Type B pancreatic cell (in vitro differentiated cells): ENCODE measurements at places on chromosomes 7 and 10.

- DNase-seq = no peak
These were observed 12.0 kb upstream of the GLCCI1 start for GRCh38 chr7:7956531-7957128.

DNA sequence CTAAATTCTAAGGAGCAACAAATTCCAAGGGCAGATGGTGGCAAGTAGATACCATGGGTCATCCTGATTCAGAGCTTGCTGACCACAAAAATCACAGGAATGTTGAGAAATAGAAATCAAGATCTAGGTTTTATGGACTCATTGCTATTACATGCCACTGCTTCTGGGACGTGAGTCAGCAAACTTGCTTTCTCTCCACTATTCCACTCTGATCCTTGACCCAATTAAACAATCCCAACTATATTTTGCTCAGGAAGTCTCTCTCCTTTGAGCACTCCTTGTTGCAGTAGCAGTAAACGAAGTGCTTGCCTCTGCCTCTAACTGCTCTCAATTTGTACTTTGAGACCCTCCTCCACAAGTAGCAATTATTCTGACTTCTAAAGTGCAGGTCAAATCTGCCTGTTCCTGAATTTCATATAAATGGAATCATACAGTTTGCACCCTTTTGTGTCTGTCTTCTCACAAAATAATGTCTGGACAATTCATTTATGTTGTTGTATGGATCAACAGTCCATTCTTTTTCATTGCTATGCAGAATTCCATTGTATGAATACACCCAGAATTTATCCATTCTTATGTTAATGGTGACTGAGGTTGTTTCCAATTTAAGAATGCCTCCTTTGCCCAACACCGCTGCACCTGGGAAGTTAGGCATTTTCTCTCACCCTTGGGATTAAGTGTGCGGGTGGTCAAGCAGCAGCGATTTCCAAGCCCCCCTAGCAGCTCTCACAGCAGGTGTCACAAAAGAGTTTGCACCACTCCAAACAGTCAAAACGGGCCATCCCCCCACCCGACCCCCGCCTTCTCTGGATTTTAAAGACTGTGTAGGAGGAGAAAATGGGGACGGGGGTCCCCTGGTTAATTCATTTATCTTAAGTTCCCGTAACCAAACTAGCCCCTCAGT, 35.9 kb downstream of the ACSM6 start:
- no peak for DNase-seq

DNA sequence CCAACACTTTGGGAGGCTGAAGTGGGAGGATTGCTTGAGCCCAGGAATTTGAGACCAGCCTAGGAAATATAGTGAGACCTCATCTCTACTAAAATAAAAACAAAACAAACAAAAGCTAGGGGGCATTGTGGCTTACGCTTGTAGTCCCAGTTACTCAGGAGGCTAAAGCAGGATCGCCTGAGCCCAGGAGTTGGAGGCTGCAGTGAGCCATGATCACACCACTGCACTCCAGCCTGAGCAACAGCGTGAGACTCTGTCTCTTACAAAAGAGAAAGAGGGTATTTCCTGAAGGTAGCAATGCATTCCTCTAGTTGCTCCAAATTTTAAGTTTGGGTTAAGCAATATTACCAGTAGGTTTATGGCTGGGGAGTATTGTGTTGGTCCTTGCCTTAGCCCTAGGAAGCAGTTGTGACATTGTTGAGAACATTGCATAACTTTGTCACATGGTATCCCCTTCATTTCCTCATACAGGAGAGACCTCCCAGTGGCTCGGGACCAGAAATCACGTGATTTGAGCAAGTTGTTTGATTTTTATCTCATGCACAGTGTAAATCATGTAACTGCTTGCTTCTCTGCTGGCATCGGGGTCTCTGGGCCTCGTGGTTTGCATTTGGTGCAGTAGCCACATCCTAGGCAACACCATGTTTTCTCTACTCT, 23.3 kb upstream of the SMARCD3 start:
- no peak for DNase-seq

GRCh38 chr7:4472728-4473127, 209.4 kb upstream of the FOXK1 start:
- no peak for DNase-seq

- no peak for DNase-seq
These were observed 984.9 kb upstream of the AUTS2 start for GRCh38 chr7:68613405-68613804.

DNA sequence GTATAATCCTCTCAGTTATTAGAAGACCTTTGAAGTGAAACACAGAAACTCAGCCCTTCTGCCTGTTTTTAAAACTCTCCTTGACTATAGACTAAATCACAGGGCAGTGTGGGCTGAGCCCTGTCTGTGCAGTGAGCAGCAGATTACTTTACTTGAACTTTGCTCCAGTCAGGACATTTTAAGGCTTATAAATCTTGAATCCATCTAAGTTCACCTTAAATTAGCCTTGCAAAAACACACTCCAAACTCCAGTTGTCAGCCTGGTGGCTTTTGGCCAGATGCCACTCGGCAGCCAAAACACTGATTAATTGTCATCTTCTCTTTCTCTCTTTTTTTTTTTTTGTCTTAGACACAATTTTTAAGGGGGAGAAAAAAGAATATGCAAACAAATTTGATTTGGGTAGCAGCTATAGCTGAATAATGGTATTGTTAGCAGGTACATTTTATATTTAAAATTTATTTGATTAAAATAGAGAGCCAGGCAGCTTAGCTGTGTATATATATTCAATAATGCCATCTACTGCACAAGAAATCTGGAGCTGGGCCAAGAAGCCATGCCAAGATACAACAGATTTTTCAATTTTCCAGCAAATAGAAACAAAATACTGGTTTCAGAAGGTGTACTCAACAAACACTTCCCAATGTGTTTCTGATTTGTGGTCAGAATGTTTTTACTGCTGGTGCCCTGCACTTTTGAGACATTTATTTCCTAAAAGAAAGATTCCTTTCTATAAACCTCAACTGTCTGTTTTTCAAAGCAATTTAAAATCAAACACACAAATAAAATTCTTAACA, 247.7 kb downstream of the TFEC start:
- no peak for DNase-seq
